ENCODE measurements at places on chromosomes 5 and 9.

DNA sequence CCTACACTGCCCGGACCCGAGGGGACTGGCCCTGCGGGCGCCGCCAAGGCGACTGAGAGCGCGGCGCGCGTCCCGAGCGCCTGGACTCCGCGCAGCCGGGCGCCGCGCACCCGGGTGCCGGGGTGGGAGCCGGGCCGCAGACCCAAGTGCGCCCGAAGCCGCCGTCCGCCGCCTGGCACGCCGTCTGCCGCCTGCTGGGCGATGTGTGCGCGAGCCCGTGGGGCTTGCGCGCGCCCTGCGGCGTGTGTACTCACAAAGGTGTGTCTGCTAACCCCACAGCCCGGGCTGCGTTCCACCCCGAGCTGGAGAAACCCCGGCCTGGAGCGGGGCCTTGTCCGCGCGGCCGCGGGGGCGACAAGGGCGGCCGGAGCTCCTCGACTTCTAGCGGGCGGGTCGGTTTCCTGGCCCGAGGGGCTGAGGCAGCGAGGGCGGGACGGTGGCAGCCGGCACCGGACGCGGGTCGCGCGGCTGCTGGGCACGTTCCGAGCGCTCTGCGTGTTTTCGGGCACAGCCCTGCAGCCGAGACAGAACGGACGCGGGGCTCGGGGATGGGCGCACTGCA, 1.1 kb upstream of the ZSWIM6 start:
- DNase-seq: peak; percentile 92

- DNase-seq: no peak
Observed at GRCh38 chr9:69617006-69617405, 55.2 kb downstream of the APBA1 start.

DNA sequence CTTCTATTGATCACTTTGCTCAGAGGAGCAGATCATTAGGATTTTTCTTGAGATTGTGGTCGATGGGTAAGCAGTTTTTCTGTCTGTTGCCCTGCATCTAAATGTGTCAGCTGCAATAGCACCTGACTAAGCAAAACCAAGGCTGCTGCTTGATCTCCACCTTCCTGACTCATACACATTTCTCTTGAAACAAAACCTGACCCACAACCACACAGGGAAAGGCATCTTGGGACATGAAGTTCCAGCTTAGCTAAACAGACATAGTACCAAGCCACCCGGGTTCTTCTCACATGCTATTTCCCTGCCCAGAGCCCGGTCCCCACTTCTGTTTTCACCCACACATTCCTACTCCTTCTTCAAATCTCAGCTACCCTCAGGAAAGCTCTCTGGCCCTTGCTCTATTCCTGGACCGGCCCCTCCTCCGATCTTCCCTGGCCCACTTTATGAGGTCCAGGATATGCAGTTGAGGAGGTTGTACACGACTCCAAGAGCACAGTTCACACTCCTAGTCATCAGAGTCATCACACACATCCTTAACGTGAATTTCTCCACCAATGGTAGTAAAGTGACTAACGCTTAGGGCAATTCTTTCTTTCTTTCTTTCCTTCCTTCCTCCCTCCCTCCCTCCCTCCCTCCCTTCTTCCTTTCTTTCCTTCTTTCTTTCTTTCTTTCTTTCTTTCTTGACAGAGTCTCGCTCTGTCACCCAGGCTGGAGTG, 16.0 kb upstream of the ZBTB43 start:
- DNase-seq: peak; percentile 90

- DNase-seq: no peak
Observed at GRCh38 chr5:179408611-179409010, 63.4 kb upstream of the ADAMTS2 start.

DNA sequence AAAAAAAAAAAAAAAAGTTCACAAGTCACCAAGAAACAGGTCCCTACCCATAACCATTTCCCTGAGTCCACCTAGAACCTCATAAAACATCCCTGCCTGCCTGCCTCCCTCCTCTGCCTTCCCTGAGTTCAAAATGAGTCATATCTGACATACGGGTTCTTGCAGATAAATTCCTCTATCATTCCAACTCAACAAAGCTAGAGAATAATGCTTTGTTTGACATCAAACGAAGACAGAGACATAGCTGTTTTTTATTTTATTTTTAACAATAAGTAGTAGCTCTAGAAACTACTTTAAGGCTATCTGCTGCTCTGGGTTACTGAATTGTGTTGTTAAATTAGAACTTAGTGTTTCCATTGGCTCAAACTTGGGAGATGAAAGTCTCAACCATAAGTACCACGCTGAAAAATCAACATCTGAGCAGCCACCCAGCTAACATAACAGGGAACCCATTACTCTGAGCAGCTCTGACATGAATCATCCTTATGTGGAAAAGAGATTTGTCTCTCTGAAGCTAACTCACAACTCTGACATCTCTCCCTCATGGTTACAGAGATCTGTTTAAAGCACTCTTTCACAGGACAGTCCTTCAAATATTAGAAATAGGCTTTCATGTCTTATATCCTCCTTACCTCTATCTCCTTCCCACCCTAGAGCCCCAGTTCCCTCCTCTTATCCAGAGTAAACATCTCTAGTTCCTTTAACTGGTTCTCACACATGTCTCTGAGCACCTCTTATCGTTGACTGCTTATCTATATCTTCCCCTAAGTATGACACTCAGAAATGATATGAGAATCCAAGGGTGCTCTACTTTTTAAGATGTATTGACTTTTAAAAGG, 12.1 kb downstream of the TMEM245 start:
- DNase-seq: no peak

DNA sequence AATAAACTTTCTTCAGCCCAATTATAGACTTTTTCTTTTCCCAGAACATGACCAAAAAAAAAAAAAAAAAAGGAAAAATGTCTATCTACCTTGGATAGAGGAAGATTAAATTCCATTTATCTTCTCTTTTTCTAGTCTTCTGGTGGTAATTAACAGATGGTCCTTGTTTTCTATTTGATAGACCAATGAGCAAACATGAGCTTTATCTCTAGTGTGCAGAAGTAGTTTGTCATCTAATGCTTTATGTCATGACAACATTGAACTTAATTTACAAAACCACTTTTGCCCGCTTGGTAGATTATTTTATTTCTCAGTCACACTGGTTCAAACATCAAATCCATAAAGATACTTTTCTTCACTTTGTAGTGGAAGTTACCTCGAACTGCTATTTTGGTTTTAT, 69.5 kb upstream of the ELL2 start:
- DNase-seq: no peak

GRCh38 chr5:142779163-142779840, 9.1 kb downstream of the ARHGAP26 start:
- DNase-seq: peak; percentile 24

- no peak for DNase-seq
Observed at GRCh38 chr5:53359916-53360517, 120.4 kb upstream of the FST start.

- no peak for DNase-seq
Observed at GRCh38 chr5:81422671-81423070, 28.7 kb upstream of the ACOT12 start.

- DNase-seq: no peak
Observed at GRCh38 chr5:27821681-27822080, 783.3 kb upstream of the CDH9 start.

- no peak for DNase-seq
Observed at GRCh38 chr9:27430750-27431535, 93.1 kb upstream of the IFNK start.

GRCh38 chr9:132356324-132356924, 1.6 kb upstream of the SETX start:
- no peak for DNase-seq

DNA sequence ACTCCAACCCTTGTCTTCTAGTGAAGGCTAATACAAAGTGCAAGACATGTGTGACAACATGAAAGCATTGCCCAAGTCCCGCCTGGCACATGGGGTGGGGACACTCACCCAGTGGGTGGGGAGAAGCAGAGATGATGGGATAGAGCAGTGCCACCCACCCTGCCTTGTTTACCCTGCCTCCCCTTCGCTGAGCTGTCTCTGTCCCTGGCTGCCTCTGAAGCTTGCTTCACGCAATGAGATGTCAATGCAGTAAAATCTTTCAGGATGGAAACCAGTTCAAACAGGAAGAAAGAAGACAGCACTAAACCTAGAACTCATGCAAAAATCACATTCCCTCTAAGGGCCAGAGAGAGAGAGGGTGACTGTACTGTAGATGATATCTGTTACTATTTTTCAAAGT, 148.0 kb downstream of the INSYN2B start:
- no peak for DNase-seq

DNA sequence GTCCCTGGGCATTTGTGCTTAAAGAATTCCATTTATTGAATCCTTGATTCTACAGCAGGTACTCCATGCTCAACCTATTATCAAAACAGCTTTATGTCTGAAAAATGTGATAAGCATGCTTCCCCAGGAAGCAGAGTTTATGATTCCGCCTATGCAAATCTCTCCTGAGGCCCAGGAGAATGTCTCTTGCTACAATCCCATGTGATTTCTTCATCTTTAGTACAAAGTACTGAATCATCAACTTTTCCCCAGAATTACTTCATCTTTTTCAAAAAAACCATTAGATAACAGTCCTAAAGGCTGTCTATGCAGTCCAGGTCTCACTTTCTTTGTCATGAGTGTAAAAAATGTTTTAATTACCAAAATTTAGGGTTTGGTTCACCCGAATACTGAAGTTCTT, 130.2 kb upstream of the ADAMTSL1 start:
- no peak for DNase-seq

DNA sequence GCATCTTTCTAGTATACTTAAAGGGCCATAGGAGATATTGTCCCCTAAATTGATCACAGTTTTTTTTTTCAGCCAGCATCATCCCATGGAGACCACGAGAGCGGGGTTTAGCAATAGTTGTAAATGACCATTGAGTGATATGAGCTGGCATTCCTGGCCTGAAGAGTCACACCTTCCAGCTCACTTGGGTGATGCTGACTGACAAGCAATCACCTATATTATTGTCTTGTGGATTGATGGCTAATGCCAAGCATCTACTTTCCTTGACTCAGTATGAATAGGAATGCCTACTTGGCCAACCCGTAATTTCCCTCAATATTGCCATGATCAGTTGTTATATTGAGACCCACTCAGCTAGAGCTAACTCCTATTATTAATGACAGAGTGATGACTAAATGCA, 70.5 kb downstream of the ADAMTSL1 start:
- no peak for DNase-seq

DNA sequence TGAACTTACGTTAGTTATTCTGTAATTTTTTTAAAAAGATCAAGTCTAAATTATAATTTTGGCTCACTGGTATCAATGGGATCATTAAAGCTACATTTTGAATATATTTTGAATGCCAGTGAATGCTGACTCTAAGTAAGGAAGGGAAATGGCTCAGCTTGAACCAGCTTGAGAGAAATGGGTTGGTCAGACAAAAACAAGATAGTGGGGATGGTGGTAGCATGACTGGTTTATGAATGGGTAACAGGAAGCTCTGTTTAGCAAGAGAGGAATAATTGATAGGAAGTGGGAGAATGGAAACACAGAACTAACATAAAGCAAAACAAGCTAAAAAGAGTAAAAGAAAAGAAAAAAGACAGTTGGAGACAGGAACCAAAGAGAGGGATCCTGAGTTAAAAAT, 220.2 kb downstream of the ADAMTS6 start:
- DNase-seq: no peak

GRCh38 chr5:97425511-97425910, 242.5 kb upstream of the RIOK2 start:
- DNase-seq: no peak

DNA sequence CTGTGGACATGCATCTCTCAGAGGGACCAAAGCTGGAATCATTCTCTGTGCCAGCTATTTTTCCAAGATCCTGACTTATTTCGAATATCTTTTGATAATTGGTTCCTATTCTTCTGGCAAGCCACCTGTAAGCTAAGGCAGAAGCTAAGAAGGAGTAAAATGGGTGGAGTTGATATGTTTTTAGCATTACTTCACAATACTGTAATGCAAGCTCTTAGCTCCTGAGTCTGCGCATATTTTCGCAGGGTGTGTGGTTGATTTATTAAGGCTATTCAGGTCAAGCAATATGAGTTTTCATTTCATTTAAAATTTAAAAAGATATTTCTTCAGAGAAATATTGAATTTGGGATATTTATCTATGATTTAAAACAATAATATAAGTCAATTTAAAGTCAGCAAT, 158.5 kb upstream of the ADAMTS16 start:
- DNase-seq: no peak

DNA sequence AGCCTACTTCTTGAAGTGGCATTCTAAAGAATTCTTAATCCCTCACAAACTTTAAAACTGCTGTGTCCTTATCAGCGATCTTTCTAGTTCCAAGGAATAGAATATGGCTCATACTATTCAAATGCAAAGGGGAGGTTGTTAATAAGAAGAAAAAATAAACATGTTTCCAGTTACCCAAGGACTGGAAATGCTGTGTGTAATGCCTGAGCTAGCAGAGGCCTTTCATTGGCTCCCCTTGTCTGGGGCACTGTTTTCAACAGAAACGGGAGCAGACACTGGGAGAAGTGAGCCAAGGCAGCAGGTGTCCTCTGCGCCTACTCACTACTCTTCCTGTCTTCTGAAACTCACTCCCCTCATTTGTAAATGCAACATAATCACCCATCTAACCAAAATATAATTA, 253.0 kb downstream of the MARCHF11 start:
- no peak for DNase-seq

GRCh38 chr9:37209431-37210386, 89.3 kb downstream of the ZCCHC7 start:
- no peak for DNase-seq
